ENCODE measurements at places on chromosomes 7 and 10.

DNA sequence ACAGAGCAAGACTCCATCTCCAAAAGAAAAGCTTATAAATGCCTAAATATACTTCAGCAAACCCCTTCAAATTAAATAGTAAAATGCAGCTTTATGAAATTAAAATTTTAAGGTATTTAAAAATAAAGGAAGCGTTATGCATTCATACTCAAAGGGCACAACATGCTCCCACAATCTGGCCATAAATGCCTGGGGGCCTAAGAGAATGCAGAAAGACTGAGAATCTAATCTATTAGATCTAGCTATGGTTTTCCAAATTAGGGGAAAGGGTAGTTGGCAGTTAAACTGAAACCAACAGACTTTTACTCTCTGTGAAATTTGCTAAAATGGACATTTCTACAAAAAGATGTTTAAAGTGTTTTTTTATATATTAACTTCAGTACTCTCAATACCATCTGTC is 40.6 kb downstream of the SORBS1 start:
- DNase-seq: no peak

GRCh38 chr7:131354390-131354789 is 26.7 kb downstream of the MKLN1 start:
- DNase-seq: no peak

- no peak for DNase-seq
Observed at GRCh38 chr10:130570074-130570473, 433.9 kb downstream of the GLRX3 start.

DNA sequence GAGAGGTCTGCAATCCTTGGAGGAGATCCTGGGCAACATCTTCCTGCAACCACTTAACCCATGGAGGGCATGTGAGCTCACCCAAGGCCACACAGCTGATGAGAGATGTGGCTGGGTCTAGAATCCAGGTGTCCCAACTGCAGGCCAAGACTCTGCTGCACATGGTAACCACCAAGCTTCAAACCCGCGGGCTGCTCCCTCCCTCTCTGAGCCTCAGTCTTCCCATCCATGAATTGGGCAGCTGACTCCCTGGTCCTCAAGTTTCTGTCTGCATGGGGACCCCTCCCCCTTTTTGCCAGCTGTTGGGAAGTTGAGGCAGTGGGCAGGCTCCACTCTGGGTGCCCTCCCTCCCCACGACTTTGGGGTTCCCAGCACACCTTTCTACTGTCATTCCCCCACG is 20.9 kb upstream of the INMT start:
- DNase-seq: no peak
